ENCODE measurements at places on chromosomes 16 and 17. TPM values are rescaled to one million over a fixed set of nuclear protein-coding genes. Genes with fewer than 3 reads are reported as not detected.
A peak's percentile ranks its signal among the peaks of the same experiment; 100 is the strongest.

- DNase-seq: peak; percentile 36
These were observed 55.1 kb downstream of the SOX9 start for GRCh38 chr17:72175787-72176515.

DNA sequence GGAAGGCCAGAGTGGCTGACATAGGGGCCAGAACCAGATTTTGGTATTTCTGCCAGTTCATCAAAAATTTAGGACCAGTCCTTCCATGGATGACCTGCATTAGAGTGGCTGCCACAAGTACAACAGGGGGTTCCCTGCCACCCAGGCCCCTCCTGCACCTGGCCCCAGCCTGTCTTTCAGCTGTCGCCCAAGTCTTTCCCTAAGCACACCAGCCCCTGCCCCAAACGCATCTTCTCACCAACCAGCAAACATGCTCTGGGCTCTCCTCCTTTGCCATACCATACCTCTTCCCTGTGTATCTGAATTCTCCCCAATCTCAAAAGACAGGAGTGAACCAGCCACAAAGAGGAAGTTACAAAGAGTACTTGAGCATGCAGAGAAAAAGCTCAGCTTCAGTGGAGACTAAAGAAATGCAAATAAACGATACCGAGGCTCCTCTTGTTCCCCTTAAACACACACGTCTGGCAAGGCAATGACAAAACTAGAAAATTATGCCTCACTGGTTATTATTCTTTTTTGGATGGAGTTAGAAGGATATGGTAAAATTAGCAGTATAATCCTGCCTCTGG, 130.6 kb downstream of the DYNLRB2 start:
- no peak for DNase-seq

DNA sequence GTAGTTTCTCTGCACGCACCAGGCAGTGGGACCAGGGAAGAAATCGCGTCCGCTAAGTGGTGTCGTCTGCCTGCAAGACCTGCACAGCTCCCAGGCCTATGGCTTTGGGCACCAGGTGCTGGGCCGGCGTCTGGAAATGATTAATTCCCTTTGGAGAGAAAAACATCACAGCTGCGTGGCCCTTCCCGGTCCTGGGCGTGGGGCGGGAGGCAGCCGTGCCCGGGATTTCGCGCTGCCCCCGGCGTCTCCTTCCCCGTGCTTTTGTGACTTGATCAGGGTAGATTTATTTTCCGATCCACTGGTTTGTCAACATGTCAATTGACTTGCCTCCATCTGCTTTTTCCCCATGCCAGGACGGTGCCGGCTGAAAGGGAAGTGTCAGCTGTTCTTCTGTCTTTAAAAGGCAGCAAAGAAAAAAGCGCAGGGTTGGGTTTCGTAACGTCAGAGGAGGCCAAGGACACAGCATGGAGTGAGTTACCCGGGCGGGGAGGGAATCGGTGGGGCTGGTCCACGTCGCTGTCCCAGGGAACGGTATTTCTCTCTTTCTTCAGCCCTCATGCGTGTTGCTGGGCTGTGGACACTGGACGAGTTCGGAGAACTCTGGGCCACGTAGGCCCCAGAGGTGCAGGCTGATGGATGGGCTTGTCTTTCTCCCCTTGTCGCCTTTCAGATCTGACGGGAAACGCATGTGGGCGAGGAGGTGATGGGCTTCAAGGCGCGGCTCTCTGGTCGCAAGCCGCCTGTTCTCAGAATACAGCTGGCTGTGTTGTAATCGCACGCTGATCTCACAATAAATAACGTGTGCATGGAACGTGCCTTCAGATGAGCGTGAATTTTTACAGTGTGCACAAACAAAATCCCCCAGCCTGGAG, 188.1 kb upstream of the ZNF469 start:
- no peak for DNase-seq

GRCh38 chr16:23986455-23986854, 150.7 kb downstream of the PRKCB start:
- no peak for DNase-seq

- no peak for DNase-seq
These were observed 6.1 kb upstream of the NLRC5 start for GRCh38 chr16:56983211-56983751.

DNA sequence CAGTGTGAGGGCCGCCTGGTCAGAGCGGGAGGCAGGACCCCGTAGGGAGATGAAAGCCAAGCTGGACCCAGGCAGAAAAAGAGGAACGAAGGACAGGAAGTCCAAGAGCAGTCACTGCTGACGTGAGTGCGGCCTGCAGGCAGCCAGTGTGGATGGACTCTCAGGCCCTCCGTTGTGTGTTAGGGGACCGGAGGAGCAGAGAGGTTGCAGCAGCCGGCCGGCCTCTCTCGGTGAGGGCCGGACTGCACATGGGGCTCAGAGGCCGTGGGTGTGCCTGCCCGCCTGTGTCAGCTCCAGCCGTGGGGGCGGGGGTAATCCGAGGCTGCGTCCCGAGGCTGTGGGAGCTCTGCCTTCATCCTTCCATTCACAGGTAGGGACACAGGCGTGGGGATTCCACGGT, 67.4 kb downstream of the JPH3 start:
- DNase-seq: no peak

DNA sequence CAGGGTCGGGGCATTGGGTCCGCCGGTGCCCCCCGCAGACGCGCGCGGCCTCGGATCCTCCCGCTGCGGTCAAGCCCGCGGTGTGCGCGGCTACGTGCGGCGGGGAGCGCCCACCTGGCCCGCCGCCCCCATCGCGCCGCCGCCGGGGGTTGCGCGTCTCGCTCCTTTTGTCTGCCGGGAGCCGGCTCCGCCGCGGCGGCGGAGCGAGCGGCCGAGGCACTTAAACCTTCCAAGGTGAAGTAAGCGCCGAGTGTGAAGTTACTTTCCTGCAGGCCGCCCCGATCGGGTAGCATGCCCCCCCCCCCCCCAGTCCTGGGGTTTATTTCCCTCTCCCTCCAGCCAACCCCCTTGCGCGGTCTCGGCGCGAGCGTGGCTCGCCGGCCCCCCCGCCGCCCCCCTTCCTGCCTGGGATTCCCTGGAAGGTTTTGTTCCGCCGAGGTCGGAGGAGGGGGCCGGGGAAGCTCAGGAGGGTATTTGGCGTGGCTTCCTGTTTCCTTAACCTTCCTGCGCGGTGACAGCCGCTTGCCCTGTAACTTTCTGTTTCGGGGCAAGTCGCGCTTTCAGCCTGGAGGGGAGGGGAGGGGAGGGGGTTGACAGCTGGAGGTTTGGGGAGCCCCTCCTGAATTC, 56.6 kb upstream of the GSE1 start:
- peak; percentile 74 for DNase-seq

Gene XYLT1
- total RNA-seq: 6.3 TPM

Gene CD79B
- 0.27 TPM for total RNA-seq
